Osteocyte (in vitro differentiated cells): ENCODE measurements at places on chromosomes 7 and 10. TPM values are rescaled to one million over a fixed set of nuclear protein-coding genes. Genes with fewer than 3 reads are reported as not detected.

Gene FANK1
- 0.81 and 2.0 TPM in 2 replicates for total RNA-seq

- peak overlapping the region; percentile 96 for H3K27ac ChIP-seq
- peaks cover 18% of the 10 kb centered on the region for H3K36me3 ChIP-seq
- no peaks in the 10 kb centered on the region for H3K27me3 ChIP-seq
- peaks cover 66% of the 10 kb centered on the region for H3K4me1 ChIP-seq
- peak overlapping the region; percentile 6 for H3K4me3 ChIP-seq
These were observed 9.2 kb downstream of the PLAU start for GRCh38 chr10:73920089-73920488.

DNA sequence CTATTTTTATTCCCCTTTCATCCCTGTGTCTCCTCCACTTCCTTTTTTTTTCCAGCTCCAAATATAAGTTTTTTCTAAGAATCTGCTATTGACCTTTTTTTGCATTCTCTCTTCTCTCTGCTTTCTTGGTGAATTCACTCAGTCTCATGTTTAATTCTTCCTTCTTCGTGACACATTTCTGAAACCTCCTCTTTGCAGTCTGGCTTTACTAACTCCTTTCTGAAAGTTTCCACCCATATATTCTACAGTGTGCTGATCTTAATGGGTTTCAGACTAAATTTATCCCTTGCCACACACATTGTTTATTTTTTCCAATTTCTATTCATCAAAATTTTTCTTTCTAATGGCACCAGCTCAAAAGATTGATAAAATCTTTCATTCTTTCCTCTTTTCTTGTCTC lies 47.8 kb upstream of the CALD1 start:
- H3K27me3 ChIP-seq = no peaks in the 10 kb centered on the region
- H3K4me3 ChIP-seq = no peak overlapping the region
- no peaks in the 10 kb centered on the region for H3K36me3 ChIP-seq
- H3K27ac ChIP-seq = peak overlapping the region; percentile 59

Gene UNCX
- total RNA-seq = not detected in 2 replicates

GRCh38 chr10:22795546-22795945 lies 81.2 kb upstream of the PIP4K2A start:
- no peaks in the 10 kb centered on the region for H3K36me3 ChIP-seq
- peaks cover 5% of the 10 kb centered on the region for H3K4me1 ChIP-seq
- no peak overlapping the region for H3K27ac ChIP-seq
- H3K27me3 ChIP-seq = no peaks in the 10 kb centered on the region
- no peak for DNase-seq
- no peak overlapping the region for H3K4me3 ChIP-seq

Gene GPR141
- not detected in 2 replicates for total RNA-seq

DNA sequence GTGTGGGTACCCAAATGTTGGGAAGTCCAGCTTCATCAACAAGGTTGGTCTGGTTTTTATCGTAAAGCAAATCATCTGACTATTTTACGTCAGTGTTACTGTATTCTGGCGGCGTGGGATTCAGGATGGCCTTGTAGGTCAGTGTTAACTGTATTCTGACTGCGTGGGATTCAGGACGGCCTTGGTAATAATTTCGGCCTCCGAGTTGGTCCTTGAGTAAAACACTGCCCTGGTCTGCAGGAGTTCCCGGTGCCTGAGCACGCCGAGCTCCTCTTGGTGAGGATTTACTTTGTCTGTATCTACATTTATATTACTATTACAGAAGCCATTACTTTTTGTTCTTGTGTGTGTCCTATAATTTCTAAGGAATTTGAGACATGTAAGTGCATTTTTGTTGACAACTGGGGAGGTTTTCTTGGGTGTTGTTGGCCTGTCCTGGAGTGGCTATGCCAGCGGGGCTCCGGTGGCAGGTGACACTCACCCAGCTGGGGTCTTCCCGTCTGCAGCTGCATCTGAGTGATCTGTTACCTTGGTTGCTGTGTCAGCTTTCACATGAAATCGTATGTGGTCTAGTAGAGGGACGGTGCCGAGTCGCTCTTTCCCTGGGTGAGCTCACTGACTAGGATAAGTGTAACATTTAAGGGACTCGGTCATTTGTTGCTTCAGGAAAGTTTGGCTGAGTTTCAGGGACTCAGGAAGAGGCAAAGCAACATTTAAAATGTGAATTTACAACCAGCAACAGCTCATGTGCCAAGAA lies 9.2 kb downstream of the GTPBP4 start:
- no peak overlapping the region for H3K27ac ChIP-seq
- no peaks in the 10 kb centered on the region for H3K4me1 ChIP-seq
- H3K36me3 ChIP-seq = peaks cover 79% of the 10 kb centered on the region
- no peak overlapping the region for H3K4me3 ChIP-seq

DNA sequence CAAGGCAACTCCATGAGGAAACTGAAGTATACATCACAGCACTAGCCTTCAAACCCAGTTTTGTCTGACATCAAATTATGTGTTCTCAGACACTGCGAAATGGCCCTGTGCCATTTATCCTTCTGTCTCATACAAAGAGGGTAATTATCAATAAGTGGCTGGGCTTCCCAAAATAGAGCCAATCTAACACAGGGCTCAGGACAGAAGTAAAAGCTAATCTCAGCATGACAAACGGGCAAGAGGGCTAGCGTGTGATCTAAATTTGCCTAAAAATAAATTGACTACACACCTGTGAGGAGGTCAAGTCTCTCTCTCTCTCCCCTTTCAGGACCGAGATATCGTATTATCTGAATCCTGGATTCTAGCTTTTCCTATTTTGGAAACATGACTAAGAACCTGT lies 67.2 kb downstream of the DGKB start:
- no peaks in the 10 kb centered on the region for H3K27me3 ChIP-seq
- no peaks in the 10 kb centered on the region for H3K36me3 ChIP-seq
- DNase-seq = no peak
- no peak overlapping the region for H3K4me3 ChIP-seq

Gene C10orf62
- not detected in 2 replicates for total RNA-seq

Gene HOXA9
- not detected in 2 replicates for total RNA-seq
